Retinal pigment epithelial cell (primary cell): ENCODE measurements at places on chromosomes 13 and 19.

DNA sequence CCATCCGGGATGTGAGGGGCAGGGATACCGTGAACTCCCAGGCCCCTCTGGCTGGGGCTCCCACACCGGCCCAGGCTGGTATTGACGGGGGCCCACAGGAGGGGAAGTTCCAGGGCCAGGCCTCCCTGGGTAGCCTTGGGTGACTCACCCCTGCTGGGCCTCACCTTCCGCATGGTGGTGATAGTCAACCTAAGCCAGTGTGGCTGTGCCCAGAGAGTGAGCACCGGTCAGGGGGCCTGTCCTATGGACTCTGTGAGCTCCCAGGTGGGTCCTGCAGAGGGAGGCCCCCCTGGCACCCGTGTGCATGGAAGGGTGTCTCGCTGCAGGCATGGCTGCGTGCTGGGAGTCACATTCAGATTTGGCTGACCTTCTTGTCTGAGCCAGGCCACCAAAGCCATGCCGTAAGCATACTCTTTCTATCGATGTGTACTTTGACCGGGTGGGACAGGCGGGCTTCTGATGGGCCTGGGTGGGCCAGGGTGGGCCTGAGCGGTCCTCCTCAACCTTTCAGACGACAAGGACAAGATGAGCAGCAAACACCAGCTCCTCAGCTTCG is 27.6 kb downstream of the DHX34 start:
- no peak for DNase-seq

- DNase-seq = no peak
Observed at GRCh38 chr13:98942485-98942884, 35.4 kb downstream of the DOCK9 start.

DNA sequence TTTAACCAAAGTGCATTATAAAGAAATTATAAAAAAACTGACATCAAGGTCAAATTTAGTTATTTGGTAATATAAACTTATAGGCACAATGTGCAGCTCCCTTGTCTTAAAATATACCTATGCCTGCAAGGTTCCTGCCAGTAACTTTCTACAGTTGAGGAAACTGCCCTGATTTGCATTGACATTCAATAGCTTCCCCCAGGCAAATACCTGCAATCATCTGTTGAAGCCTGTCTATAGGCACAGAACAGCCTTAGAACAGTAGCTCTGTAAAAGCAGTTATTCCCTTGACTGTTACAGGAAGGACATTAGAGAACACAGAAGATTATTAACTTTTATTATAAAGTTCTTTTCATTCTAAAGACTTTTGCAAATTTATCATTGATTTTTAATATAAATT is 1239.5 kb downstream of the PCDH9 start:
- DNase-seq = no peak

GRCh38 chr13:109771926-109772325 is 14.5 kb downstream of the IRS2 start:
- DNase-seq = no peak
